ENCODE measurements at places on chromosomes 4 and X. TPM values are rescaled to one million over a fixed set of nuclear protein-coding genes. Genes with fewer than 3 reads are reported as not detected.

Gene FRG2
- total RNA-seq: not detected

Gene PAQR3
- total RNA-seq: 9.6 TPM

Gene CSAG1
- not detected for total RNA-seq

Gene S100G
- total RNA-seq: not detected

Gene UGT8
- total RNA-seq: 0.14 TPM

DNA sequence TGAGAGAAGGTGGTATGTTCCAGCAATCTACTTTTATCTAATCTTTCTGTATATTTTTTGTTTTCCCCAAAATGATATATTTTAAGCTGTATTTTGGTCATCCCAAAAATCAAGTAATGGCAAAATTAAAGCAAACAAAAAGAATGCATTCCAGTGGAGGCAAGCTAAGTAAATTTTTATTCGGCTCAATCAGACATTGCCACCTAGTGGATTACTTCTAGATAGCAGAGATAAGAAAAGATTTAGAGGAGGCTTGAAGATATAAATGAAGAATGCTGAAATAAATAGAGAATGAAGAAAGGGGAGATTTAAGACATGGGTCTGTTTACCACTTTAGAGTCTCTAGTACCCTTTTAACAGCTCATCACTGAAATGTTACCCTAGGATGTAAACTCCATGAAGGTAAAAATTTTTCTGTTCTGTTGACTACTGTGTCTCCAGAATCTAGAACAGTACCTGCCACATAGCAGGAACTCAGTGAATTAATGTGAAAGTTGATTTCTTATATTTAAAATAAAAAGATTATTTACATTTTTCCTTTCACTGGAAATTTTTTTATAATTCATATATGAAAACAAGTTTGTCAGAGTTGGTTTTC, 110.9 kb upstream of the ANK2 start:
- H3K27ac ChIP-seq: no peak overlapping the region
- DNase-seq: no peak
- H3K36me3 ChIP-seq: no peaks in the 10 kb centered on the region
- H3K4me1 ChIP-seq: peaks cover 8% of the 10 kb centered on the region
- H3K27me3 ChIP-seq: no peaks in the 10 kb centered on the region

- H3K27ac ChIP-seq: no peak overlapping the region
- H3K4me1 ChIP-seq: no peaks in the 10 kb centered on the region
- no peak overlapping the region for H3K4me3 ChIP-seq
- DNase-seq: no peak
Measured at GRCh38 chrX:118751950-118752783, 24.8 kb downstream of the IL13RA1 start.

DNA sequence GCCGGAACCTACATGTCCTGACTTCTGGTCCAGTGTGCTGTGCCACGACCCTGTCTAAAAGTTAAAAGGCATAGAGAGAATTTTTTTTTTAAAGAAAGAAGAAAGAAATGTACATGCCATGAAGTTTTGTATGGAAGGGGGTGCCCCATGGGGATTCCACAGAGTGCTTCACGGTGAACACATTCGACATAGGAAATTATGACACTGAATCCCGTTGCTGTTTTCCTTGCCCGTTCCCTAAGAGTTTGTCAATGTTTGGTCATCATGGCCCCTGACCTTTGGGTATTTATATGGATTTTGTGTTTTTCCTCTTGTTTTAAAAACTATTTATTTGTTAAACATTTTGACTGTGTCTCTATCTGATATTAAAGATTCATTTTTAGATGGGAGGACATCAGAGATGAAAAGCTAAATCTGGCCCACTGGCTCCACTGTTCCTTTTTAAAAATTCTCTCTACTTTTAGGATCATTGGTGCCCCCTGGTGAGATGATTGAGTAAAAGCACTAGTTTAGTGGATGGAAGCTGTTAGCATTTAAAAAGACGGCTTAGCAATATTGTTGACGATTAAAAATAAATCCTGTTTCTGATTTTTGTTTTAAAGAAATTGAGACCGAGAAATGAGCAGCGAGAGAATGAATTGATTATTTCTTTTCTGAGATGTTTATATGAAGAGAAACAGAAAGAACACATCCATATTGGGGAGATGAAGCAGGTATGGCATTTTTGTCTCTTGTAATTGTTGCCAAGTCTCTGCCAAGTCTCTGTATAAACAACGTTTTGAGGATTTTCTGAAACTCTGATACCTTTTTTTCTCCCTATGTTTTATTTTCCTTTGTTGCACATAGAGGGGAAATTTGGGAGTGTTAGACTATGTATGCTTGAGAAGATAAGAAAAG, 75.0 kb downstream of the PTTG2 start:
- no peaks in the 10 kb centered on the region for H3K27me3 ChIP-seq
- peak; percentile 36 for DNase-seq
- peaks cover 60% of the 10 kb centered on the region for H3K36me3 ChIP-seq
- H3K4me1 ChIP-seq: peaks cover 2% of the 10 kb centered on the region
- H3K4me3 ChIP-seq: no peak overlapping the region

GRCh38 chrX:79065696-79066095, 78.8 kb upstream of the GPR174 start:
- no peak for DNase-seq
- H3K36me3 ChIP-seq: no peaks in the 10 kb centered on the region
- no peak overlapping the region for H3K4me3 ChIP-seq
- H3K27ac ChIP-seq: no peak overlapping the region
- no peaks in the 10 kb centered on the region for H3K27me3 ChIP-seq

DNA sequence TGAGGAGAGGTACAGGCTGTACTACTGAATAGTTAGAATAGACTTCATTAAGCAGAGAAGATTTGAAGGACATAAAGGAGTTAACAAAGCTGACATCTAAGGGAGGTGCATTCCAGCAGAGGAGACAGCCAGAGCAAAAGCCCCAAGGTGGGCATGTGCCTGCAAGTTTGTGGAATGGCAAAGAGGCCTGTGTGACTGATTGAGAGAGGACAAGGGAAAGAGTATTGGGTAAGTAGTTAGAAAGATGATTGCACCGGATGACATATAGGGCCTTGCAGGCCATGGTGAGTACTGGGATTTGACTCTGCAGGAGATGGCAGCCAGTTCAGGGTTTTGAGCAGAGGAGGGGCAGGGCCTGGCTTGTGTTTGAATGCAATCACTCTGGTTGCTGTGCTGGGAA, 55.9 kb downstream of the FMR1NB start:
- no peak overlapping the region for H3K27ac ChIP-seq
- no peak for DNase-seq
- H3K4me1 ChIP-seq: no peaks in the 10 kb centered on the region
- no peak overlapping the region for H3K4me3 ChIP-seq

DNA sequence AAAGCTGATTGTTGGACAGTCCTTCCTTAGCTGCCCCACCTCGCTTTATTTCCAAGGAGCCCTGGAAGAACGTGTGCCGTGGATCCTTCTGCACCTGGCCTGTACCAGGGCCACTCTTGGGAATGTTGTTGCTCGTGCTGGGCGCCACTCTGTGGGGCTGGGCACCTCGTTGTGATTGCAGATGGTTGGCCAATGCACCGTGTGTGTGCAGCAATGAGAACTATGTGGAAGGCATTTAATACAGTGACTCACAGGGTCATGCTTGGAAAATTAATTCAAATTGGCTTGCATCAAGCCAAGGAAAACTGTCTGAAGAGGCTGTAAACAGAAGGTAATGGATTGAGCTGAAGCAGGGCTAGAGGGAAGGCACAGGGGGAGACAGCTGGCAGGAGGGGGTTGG, 37.0 kb upstream of the CD99L2 start:
- no peaks in the 10 kb centered on the region for H3K27me3 ChIP-seq
- no peaks in the 10 kb centered on the region for H3K36me3 ChIP-seq
- H3K4me3 ChIP-seq: no peak overlapping the region

GRCh38 chrX:15815779-15816437, 25.6 kb downstream of the ZRSR2 start:
- H3K4me1 ChIP-seq: no peaks in the 10 kb centered on the region
- peaks cover 83% of the 10 kb centered on the region for H3K36me3 ChIP-seq
- H3K27ac ChIP-seq: no peak overlapping the region
- no peaks in the 10 kb centered on the region for H3K27me3 ChIP-seq

DNA sequence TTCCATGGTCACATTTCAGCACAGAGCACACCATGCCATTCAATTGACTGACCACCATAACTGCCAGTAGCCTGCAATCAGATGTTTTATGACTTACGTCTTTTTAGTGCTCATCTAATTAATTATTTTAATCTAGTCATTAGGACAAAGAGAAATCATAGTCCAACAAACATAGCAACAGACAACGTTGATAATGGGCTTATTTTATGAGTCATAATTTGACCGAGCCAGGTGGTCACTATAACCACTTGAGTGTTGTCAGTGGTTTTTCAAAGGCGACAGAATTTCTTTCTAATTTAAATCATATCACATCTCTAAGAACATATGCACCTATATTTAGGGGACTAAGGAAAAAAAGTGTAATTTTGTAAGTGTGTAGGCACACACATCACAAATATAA, 1.9 kb downstream of the SEC24D start:
- peak overlapping the region; percentile 96 for H3K4me3 ChIP-seq
- H3K27ac ChIP-seq: no peak overlapping the region

- no peaks in the 10 kb centered on the region for H3K36me3 ChIP-seq
- no peak for DNase-seq
- H3K4me1 ChIP-seq: peaks cover 12% of the 10 kb centered on the region
- H3K27me3 ChIP-seq: no peaks in the 10 kb centered on the region
Measured at GRCh38 chr4:107835406-107835805, 10.7 kb downstream of the SGMS2 start.

DNA sequence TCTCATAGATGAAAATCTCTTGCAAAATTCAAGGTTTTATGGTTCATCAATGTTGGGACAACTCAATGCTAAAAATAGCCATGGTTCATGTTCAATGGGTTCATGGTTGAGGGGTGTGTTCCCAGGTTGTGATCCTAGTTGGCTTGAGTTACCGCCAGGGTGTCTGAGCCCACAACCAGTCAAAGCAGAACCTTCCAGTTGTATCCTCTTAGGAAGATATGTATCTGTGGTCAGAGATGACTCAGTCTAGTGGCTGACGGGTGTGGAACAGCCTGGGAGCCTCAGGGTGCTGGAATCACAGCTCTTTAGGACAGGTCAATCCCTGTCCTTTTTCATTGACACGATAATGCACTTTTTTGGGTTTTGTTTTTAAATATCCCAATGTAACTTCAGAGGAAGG, 192.3 kb upstream of the NR3C2 start:
- no peak overlapping the region for H3K4me3 ChIP-seq
- no peaks in the 10 kb centered on the region for H3K36me3 ChIP-seq
- no peak overlapping the region for H3K27ac ChIP-seq
- H3K4me1 ChIP-seq: no peaks in the 10 kb centered on the region

DNA sequence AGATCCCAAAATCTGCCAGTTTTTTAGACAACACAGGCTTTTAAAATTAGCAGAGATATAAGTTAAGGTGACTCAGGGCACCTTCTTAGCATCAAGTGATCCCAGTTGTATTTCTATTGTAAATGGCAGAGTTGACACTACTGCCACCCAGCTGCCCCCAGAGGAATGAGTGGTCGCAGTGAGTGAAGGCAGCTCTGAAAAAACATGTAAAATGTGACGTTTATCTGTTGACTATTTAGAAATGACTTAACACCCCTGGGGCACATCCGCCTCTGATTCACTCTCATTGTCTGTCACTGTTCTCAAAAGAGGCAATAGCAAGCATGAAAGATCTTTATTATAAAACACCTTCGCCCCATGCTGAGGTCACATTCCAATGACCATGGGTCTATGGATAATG, 592.4 kb downstream of the ACTRT1 start:
- no peaks in the 10 kb centered on the region for H3K36me3 ChIP-seq
- DNase-seq: no peak
- no peaks in the 10 kb centered on the region for H3K27me3 ChIP-seq
- no peak overlapping the region for H3K4me3 ChIP-seq
- H3K4me1 ChIP-seq: no peaks in the 10 kb centered on the region
- no peak overlapping the region for H3K27ac ChIP-seq

DNA sequence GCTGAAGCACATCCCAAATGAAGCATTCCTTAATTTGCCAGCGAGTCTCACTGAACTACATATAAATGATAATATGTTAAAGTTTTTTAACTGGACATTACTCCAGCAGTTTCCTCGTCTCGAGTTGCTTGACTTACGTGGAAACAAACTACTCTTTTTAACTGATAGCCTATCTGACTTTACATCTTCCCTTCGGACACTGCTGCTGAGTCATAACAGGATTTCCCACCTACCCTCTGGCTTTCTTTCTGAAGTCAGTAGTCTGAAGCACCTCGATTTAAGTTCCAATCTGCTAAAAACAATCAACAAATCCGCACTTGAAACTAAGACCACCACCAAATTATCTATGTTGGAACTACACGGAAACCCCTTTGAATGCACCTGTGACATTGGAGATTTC, 14.6 kb downstream of the TLR8 start:
- no peak for DNase-seq

DNA sequence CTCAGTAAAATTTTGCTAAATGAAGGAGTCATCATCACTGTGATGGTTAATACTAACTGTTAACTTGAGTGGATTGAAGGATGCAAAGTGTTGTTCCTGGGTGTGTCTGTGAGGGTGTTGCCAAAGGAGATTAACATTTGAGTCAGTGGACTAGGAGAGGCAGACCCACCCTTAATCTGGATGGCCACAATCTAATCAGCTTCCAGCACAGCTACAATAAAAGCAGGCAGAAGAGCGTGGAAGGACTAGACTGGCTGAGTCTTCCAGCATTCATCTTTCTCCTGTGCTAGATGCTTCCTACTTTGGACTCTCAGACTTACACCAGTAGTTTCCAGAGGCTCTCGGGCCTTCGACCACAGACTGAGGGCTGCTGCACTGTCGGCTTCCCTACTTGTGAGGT, 21.3 kb upstream of the WDR44 start:
- no peak overlapping the region for H3K4me3 ChIP-seq
- no peaks in the 10 kb centered on the region for H3K27me3 ChIP-seq
- no peak for DNase-seq
- H3K36me3 ChIP-seq: no peaks in the 10 kb centered on the region

DNA sequence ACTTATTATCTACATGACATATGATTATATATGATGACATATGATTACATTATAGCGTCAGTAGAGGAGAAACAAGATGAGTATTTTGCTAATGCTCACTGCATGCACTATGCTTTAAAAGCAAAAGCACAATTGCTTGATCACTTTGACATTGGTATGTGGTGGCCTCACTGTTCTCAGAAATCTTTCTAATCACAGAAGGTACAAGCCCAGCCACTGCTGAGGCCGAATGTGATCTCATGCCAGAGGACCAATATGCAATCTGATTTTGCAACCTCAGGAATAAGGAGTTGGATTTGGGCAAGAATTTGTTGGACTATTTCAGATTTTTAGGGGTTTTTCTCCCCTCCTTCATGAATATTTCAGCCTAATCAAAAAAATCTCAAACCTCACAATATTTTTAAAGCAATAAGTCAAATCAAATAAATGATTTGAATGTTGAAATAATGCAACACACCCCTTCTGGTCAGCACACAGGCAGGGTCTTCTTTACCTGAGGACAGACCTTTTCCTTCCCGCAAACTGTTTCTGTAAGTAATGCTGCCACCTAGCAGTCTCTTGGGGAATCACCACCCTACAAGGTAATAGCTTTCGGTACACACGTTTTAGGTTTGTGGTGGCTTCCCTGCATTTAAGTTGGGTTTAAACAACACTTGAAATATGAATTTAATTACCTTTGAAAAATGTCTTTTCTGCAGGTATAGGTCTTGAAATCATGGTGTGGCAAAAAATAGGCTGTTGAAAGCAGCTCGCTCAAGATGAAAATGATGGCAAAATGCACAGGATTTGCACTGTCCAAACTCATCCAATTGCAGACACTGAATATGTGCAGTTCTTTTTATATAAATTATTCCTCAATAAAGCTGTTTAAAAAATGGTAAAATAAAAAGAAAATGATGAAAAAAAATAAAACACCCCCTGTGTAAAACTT, 4.8 kb upstream of the CXCL13 start:
- H3K36me3 ChIP-seq: no peaks in the 10 kb centered on the region
- H3K4me1 ChIP-seq: no peaks in the 10 kb centered on the region
- no peak overlapping the region for H3K4me3 ChIP-seq
- DNase-seq: no peak
- H3K27ac ChIP-seq: no peak overlapping the region

- H3K4me3 ChIP-seq: no peak overlapping the region
- H3K27ac ChIP-seq: no peak overlapping the region
- H3K36me3 ChIP-seq: peaks cover 13% of the 10 kb centered on the region
Measured at GRCh38 chr4:145898926-145899531, 39.6 kb downstream of the ZNF827 start.
